ENCODE measurements at places on chromosomes 3 and 15.

GRCh38 chr3:119310071-119310470 lies 15.9 kb downstream of the ARHGAP31 start:
- no peaks in the 10 kb centered on the region for H3K27me3 ChIP-seq
- no peak for DNase-seq
- peaks cover 7% of the 10 kb centered on the region for H3K4me1 ChIP-seq

- H3K4me1 ChIP-seq, result peaks cover 5% of the 10 kb centered on the region
- H3K27me3 ChIP-seq, result no peaks in the 10 kb centered on the region
- peak overlapping the region; percentile 13 for H3K27ac ChIP-seq
- DNase-seq, result no peak
Measured at GRCh38 chr3:46413951-46414350, 6.9 kb downstream of the CCRL2 start.

DNA sequence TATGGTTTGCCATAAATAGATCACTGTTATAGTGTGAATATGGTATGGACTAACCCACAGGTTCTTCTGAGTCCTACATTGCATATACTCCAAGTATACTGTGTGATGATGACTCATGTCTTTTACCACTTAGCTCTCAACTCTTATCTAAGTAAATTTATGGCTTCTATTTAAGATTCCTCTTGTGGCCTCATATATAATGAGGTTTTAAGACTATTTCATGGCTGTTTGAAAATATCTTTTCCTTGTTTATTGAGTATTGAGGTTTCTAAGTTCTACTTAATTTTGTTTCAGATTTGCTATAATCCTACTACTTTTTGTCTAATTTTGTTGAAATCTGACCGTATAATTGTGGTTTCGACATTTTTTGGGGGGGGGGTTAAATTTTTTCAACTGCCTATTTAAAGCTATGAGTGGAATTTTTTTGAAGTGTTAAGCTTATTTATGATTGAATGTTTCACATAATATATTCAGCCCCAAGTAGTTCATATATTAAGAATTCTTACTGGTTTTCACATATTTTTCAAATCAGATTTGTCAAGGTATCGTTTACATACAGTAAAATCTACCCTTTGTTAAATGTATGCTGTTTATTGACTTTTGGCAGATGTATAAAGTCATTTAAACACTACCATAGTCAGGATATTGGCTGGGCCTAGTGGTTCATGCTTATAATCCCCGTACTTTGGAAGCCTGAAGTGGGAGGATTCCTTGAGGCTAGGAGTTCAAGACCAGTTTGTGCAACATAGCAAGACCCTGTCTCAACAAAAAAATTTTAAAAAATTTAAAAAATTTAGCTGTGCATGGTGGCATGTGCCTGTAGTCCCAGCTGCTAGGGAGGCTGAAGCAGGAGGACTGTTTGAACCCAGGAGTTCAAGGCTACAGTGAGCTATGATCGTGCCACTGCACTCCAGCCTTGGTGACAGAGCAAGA lies 11.7 kb downstream of the SLC25A36 start:
- no peaks in the 10 kb centered on the region for H3K27me3 ChIP-seq
- no peak overlapping the region for H3K27ac ChIP-seq
- H3K36me3 ChIP-seq, result no peaks in the 10 kb centered on the region
- H3K4me1 ChIP-seq, result no peaks in the 10 kb centered on the region
- no peak for DNase-seq

DNA sequence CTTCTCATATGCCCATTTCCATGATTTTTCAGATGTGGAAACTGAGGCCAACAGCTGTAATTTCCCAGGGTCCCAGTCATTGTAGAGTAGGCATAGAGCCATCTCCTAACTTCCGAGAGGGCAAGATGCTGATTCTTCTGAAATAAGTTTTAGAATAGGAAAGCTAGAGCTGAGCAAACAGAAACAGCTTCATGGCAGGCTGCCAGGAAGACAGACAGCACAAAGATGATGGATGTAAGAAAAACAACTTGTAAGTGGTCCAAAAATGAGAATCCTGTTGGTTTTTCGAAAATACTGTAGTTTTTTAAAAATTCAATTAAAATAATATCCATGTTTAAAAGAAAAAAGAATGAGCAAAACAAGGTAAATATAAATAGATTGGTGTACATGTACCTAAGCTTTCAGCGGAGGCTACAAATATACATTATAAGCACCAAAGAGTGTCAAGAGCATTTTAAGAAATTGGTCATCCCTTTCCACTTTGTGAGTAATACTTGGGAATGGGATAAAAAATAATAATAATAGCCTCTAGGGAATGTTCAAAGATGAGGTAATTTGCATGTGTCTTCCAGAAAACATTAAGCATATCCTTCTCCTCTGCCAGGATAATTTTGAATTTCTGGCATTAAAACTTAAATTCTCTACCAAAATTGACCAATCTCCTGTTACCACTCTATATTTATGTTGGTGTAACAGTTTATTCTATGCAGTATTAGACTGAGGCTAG lies 406.6 kb downstream of the MECOM start:
- H3K27me3 ChIP-seq, result peaks cover 10% of the 10 kb centered on the region
- H3K4me1 ChIP-seq, result peaks cover 4% of the 10 kb centered on the region
- DNase-seq, result peak; percentile 47
- H3K4me3 ChIP-seq, result no peak overlapping the region
- H3K36me3 ChIP-seq, result no peaks in the 10 kb centered on the region

- no peaks in the 10 kb centered on the region for H3K27me3 ChIP-seq
- DNase-seq, result no peak
Measured at GRCh38 chr15:54011656-54012055, 33.4 kb downstream of the UNC13C start.

DNA sequence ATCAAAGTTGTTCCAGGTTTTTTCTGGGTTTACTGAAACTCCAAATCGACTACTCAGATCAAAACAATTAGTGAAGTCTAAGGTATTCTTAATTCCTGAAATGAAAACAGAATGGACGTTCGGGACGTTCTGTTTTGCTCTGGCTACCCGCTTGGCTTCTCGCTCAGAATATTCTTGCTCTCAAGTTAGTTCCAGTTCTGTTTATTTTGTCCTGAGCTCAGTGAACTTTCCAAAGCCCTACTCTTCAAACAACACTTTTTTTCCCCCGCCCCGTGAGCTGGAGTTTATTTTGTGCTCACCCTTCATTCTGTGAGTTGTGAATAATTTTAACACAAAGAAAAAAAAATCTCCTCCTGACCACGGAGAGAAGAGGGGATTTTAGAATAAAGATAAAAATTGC lies 72.6 kb downstream of the SAMMSON start:
- no peaks in the 10 kb centered on the region for H3K4me1 ChIP-seq
- H3K27ac ChIP-seq, result no peak overlapping the region
- DNase-seq, result peak; percentile 43
- H3K36me3 ChIP-seq, result no peaks in the 10 kb centered on the region
- H3K27me3 ChIP-seq, result no peaks in the 10 kb centered on the region

DNA sequence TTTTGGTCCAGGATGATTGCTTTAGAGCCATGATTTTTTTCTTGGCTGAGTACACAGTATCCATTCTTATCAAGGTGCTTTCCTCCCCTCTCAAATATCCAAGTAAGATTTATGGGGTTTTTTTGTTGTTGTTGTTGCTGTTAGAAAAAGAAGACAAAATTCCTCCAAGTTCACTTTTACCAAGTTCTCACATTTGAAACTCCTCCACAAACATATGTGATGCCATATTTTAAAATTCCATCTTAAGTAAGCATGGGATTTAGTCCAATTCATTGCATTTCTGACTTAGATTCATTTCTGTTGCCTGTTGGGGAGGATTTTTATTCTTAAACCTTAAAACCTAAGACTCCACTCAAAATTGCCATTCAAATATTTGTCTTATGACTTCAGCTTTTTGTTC lies 128.6 kb upstream of the SPATA12 start:
- peaks cover 19% of the 10 kb centered on the region for H3K4me1 ChIP-seq
- H3K27me3 ChIP-seq, result no peaks in the 10 kb centered on the region
- no peaks in the 10 kb centered on the region for H3K36me3 ChIP-seq

DNA sequence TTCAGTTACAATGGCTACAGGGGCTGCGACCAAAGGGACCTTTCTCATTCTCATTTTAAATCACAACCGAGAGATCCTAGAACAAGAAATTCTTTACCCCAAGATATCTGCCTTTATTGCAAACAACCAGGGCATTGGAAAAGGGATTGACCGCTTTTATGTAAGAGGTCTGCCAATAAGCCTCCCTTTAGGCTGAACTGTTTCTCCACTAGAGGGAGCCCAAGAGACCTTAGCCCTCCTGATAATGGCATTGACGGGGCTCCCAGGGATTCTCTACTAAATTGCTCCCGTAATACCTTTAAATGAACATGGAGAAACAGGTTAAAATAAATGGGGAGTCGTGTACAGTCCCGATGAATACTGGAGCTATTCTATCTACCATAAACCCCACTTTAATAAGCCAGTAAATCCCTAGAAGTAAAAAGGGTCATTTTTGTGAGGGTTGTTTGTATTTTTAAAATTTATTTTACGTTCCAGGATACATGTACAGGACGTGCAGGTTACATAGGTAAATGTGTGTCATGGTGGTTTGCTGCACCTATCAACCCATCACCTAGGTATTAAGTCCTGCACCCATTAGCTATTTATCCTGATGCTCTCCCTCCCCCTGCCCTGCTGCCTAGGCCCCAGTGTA lies 7.5 kb upstream of the IGSF10 start:
- H3K36me3 ChIP-seq, result no peaks in the 10 kb centered on the region
- H3K27ac ChIP-seq, result no peak overlapping the region
- H3K4me1 ChIP-seq, result no peaks in the 10 kb centered on the region
- DNase-seq, result peak; percentile 43
- H3K27me3 ChIP-seq, result no peaks in the 10 kb centered on the region

DNA sequence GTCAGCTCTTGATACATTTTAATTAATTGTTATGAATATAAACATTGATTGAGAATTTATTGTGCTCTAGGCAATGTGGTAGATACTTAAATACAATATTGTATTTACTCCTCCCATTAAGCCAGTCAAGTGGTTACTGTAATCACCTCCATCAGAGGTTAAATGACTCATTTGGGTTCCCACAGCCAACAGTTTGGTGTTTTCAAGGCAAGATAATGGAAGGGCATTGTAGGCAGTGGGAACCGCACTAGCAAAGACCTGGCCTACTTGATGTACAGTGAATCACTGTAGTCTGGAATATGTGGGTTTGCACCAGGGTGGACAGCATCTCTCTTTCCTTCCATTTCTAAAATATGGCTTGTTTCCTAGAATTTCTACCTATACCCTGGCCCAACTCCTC lies 127.4 kb downstream of the EDEM1 start:
- no peaks in the 10 kb centered on the region for H3K4me1 ChIP-seq
- no peak overlapping the region for H3K27ac ChIP-seq
- no peak overlapping the region for H3K4me3 ChIP-seq
- H3K36me3 ChIP-seq, result no peaks in the 10 kb centered on the region
- DNase-seq, result no peak
- no peaks in the 10 kb centered on the region for H3K27me3 ChIP-seq

- no peak overlapping the region for H3K27ac ChIP-seq
- H3K4me1 ChIP-seq, result no peaks in the 10 kb centered on the region
- H3K4me3 ChIP-seq, result no peak overlapping the region
- no peaks in the 10 kb centered on the region for H3K36me3 ChIP-seq
Measured at GRCh38 chr3:40324621-40325020, 15.1 kb downstream of the EIF1B start.

DNA sequence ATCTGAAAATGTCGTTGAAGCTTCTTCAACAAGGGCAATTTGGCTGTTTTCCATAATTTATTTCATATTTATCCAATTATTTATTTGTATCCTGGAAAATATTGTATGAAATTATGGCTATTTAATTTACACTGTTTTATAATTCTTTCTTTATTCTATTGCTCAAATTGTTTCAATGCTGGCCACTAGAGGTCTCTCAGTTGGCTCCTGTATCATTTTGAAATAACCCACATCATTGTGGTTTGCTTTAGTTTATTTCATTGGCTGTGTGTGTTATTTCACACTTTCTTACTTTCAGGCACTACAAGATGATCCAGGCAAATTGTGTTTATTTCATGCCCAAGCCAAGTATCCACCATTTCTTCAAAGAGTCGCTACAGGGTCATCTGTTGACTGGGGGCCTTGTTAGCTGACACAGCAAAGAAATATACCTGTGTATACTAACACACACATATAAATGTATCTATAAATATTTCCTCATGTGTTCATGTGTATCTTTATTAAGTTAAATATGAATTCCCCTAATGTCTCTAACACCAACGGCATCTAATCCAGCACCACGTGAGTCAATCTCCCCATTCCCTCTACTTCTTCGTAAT lies 86.2 kb downstream of the NPAP1 start:
- no peaks in the 10 kb centered on the region for H3K4me1 ChIP-seq
- no peak overlapping the region for H3K4me3 ChIP-seq
- H3K27ac ChIP-seq, result no peak overlapping the region

DNA sequence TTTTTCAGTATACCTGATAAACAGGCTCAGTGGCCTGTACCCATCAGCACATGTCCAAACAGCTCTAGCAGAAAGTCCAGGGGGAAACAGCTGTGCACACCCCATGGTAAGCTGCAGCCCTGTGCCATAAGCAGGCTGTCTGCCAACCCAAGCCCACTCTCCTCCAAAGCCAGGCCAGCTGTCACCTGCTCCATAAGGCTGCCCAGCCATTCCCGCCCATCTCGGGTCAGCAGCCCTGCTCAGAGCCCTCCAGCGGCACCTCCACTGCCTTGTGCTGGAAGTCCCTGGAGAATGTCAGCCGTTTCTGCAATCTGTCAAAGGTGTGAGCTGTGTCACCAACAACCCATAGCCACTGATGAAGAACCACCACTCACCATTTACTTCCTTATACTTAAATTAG lies 82.0 kb downstream of the NTRK3 start:
- H3K27me3 ChIP-seq, result no peaks in the 10 kb centered on the region
- no peaks in the 10 kb centered on the region for H3K36me3 ChIP-seq
- DNase-seq, result peak; percentile 77
- H3K4me3 ChIP-seq, result no peak overlapping the region
- H3K4me1 ChIP-seq, result peaks cover 6% of the 10 kb centered on the region

- H3K4me3 ChIP-seq, result peak overlapping the region; percentile 78
- peak overlapping the region; percentile 72 for H3K27ac ChIP-seq
- DNase-seq, result peak; percentile 90
- peaks cover 4% of the 10 kb centered on the region for H3K36me3 ChIP-seq
- no peaks in the 10 kb centered on the region for H3K27me3 ChIP-seq
Measured at GRCh38 chr3:50616003-50616769, 765 bp upstream of the MAPKAPK3 start.

GRCh38 chr15:58473724-58474123 lies 41.9 kb downstream of the LIPC start:
- no peak overlapping the region for H3K4me3 ChIP-seq
- H3K27ac ChIP-seq, result no peak overlapping the region
- H3K4me1 ChIP-seq, result peaks cover 55% of the 10 kb centered on the region
- DNase-seq, result no peak
- no peaks in the 10 kb centered on the region for H3K36me3 ChIP-seq

DNA sequence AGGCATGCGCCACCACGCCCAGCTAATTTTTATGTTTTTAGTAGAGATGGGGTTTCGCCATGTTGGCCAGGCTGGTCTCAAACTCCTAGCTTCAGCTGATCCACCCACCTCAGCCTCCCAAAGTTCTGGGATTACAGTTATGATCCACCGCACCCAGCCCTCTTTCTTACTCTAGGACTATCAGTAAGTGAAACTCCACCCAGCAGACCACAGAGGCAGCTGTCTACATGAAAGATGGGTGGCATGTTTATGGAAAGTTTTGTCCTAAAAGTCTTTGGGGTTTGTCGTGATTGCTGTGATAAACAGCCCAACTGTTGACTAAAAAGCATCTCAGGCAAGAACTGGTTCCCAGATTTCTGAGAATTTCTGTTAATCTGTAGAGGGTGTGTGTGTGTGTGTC lies 10.9 kb downstream of the ARL6IP5 start:
- peaks cover 15% of the 10 kb centered on the region for H3K36me3 ChIP-seq
- H3K27me3 ChIP-seq, result no peaks in the 10 kb centered on the region
- peaks cover 4% of the 10 kb centered on the region for H3K4me1 ChIP-seq
- peak overlapping the region; percentile 42 for H3K27ac ChIP-seq

GRCh38 chr3:114804099-114804498 lies 343.0 kb downstream of the ZBTB20 start:
- no peak overlapping the region for H3K27ac ChIP-seq
- no peaks in the 10 kb centered on the region for H3K36me3 ChIP-seq
- no peak overlapping the region for H3K4me3 ChIP-seq
- H3K27me3 ChIP-seq, result no peaks in the 10 kb centered on the region
- no peaks in the 10 kb centered on the region for H3K4me1 ChIP-seq
